ENCODE measurements at places on chromosomes 12 and 14.

DNA sequence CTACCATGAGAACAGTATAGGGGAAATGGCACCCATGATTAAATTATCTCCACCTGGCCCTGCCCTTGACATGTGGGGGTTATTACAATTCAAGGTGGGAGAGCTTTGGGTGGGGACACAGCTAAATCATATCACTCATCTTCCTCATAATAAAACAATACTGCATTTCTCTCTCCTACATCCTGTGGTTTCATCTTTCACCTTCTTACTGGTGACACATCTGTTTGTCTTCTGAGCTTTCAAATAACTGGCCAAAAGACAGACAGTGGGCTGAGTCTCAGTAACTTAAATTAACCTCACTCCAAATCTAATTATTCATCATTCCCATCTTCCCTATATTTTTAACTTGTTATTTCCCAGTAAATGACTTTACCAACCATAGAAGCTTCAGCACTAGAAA, 729.7 kb upstream of the USP15 start:
- no peak for DNase-seq

GRCh38 chr14:73741876-73742519, 27.8 kb upstream of the PNMA1 start:
- no peak for DNase-seq

DNA sequence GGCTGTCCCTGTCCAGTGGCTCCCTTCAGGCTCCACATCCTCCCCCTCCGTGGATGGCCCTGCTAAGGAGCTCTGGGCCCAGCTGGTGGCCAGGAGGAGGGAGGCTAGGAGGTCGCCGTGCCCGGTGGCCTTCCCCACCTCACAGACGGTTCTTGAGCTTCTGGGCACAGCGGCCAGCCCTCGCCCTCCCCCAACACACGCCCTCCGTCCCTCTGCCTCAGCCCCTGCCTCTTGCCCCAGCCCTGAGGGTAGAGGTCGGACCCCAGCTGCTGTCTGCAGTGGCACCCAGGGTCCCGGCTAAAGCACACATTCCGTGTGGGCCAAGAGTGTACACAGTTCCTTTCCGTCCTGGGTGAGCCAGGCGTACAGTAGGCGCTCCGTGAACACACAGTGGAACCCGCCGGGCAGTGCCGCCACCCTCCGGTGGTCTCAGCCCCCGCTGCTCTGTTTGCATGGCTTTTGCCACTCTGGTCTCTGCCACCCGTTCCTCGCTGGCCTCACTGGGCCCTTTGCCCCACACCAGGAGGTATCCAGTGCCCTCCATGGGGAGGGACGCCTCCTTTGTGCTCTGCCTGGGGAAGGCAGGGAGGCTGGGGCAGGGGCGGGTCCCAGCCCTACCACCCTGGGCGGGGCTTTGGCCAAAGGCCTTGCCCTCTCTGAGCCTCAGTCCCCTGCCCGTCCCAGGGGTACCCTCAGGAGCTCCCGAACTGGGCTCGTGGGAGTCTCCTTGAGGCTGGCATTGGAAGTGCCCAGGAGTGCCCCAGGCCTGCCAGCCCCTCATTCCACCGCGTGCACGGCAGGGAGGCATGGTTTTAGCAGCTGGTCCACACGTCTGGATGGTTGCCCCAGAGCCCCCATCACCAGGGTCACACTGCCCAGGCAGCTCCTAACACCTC, 13.0 kb downstream of the TRMT61A start:
- DNase-seq: peak; percentile 75

GRCh38 chr14:34348592-34348991, 113.4 kb downstream of the SPTSSA start:
- no peak for DNase-seq

GRCh38 chr14:50792634-50793068, 38.3 kb downstream of the NIN start:
- DNase-seq: no peak

GRCh38 chr14:51157012-51157411, 62.1 kb upstream of the TRIM9 start:
- DNase-seq: no peak

DNA sequence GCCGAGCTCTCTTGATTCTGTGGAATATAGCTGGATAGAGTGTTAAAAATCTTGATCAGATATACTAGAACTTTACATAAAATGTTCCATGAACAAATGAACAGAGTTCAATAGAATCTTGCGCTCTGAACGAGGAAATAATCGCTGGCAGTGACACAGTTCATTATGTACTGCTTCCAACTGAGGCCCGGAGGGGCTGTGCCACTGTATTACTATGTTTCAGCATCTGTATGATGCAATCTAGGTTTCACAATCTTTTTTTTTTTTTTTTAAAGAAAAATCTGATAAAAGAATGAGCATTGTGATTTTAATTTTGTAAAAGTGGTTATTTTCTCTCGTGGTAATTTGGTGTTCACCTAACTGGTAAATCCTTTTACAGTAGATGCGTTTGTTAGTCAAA, 77.2 kb downstream of the FERMT2 start:
- no peak for DNase-seq

- DNase-seq: no peak
Measured at GRCh38 chr12:116184763-116185162, 92.7 kb downstream of the MED13L start.

All from nucleus accumbens (tissue), 56 donors.